ENCODE measurements at places on chromosomes 13 and 19.

GRCh38 chr19:16228637-16229321 lies 31.1 kb downstream of the AP1M1 start:
- no peak for DNase-seq

GRCh38 chr19:49340865-49341718 lies 5.9 kb downstream of the CD37 start:
- no peak for DNase-seq

- DNase-seq, result no peak
Observed at GRCh38 chr19:38917516-38917915, 5.5 kb upstream of the CCER2 start.

DNA sequence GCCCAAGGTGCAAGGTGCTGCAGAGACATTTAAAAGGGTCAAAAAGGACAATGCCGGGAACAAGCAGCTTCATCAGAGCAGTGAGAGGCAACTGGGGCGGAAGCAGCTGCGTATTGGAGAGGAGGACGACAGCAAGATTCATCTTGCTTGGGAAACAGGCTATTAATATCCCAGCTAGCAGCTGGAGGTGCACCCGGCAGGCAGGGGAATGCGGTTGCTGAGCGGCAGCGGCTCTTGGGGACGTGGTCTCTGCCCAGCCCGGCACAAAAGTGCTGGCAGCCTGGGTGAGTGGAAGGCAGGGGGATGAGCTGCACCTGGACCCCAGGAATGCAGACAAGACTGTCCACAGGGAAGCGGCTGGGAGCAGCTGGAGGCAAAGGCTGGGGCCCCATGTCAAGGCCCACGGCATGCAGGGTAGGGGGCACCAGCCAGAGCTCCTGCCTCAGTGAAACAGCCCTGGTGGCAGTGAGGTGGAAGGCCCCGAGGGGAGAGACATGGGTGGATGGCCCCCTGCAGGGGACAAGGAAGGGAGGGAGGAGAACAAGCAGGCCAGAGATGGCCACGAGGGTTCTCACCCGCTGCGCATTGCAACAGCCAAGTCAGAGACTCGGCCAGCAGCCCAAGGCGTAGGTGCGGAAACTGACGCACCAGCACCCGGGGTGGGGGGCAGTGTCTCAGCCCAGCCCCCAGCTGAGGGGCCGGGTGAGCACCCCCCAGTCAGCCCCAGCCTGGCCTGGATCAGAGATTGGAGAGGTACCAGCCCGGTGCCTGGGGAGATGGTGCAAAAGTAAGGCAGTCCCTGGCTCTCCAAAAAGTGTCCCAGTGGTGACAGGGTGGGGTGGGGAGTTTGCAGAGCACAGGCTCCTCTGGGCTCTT lies 34.4 kb downstream of the PEPD start:
- no peak for DNase-seq

All from KG1 (cell line).